Neural crest cell (in vitro differentiated cells): ENCODE measurements at places on chromosomes 7 and 10.

- no peaks in the 10 kb centered on the region for H3K27me3 ChIP-seq
- peaks cover 14% of the 10 kb centered on the region for H3K36me3 ChIP-seq
Observed at GRCh38 chr10:110994406-110995086, 75.1 kb downstream of the SHOC2 start.

DNA sequence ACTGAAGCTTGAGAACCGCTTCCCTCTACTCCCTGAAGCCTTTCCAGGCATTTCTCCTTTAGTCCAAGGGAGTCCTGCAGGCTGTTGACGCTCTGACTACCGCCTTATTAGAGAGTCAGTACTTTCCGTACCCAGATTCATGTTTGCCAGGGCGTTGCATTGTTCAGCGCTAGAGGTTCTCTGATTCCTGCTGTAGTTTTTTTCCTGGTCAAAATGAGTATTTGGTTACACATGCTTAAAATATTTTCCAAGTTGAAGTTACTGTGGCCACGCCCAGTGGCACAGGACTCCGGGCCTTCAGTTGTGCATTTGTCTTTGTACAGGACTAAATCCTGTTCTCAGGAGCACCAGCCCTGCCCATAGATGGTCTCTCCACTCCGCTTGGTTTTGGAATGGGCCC, 7.9 kb downstream of the MTURN start:
- DNase-seq = no peak
- H3K36me3 ChIP-seq = no peaks in the 10 kb centered on the region
- H3K4me3 ChIP-seq = no peak overlapping the region
- no peaks in the 10 kb centered on the region for H3K4me1 ChIP-seq

GRCh38 chr7:157857578-157858075, 520.8 kb downstream of the DNAJB6 start:
- no peak overlapping the region for H3K27ac ChIP-seq
- H3K4me3 ChIP-seq = no peak overlapping the region
- peaks cover 29% of the 10 kb centered on the region for H3K4me1 ChIP-seq
- no peaks in the 10 kb centered on the region for H3K27me3 ChIP-seq
- no peak for DNase-seq

- peaks cover 6% of the 10 kb centered on the region for H3K4me1 ChIP-seq
- H3K4me3 ChIP-seq = no peak overlapping the region
- DNase-seq = no peak
- H3K27ac ChIP-seq = no peak overlapping the region
Observed at GRCh38 chr7:75758491-75758890, 13.5 kb downstream of the CCL26 start.

GRCh38 chr10:107914450-107915214, 750.1 kb upstream of the SORCS1 start:
- H3K4me1 ChIP-seq = peaks cover 22% of the 10 kb centered on the region
- peak overlapping the region; percentile 86 for H3K4me3 ChIP-seq
- no peak overlapping the region for H3K27ac ChIP-seq
- no peaks in the 10 kb centered on the region for H3K36me3 ChIP-seq
- H3K27me3 ChIP-seq = peaks cover 49% of the 10 kb centered on the region

GRCh38 chr7:113936982-113937381, 18.2 kb upstream of the PPP1R3A start:
- no peak overlapping the region for H3K27ac ChIP-seq
- H3K4me1 ChIP-seq = no peaks in the 10 kb centered on the region
- H3K27me3 ChIP-seq = no peaks in the 10 kb centered on the region
- no peaks in the 10 kb centered on the region for H3K36me3 ChIP-seq
